Esophagus mucosa (tissue), 1 donor: ENCODE measurements at places on chromosomes 12 and 14.
A peak's percentile ranks its signal among the peaks of the same experiment; 100 is the strongest.

DNA sequence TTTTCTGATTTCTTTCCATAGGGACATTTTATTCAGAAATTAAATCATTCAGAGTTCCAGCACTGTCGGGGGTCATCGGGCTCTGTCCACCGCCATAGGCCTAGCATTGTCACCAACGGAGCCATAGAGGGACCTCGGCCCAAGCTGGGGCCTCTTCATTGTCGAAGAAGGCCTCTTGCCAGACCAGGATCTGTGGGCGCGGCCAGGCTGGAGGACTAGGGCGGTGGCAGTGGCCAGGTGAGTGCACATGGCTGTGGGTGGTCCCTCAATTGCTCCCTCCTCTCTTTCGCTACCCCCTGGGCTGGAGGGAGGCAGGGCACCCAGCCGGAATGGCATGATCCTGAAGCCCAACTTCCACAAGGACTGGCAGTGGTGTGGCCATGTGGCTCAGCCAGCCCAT lies 10.6 kb upstream of the SPSB2 start:
- ATAC-seq = no peak

GRCh38 chr12:121649819-121650353 lies 19.6 kb downstream of the MORN3 start:
- no peak for ATAC-seq

DNA sequence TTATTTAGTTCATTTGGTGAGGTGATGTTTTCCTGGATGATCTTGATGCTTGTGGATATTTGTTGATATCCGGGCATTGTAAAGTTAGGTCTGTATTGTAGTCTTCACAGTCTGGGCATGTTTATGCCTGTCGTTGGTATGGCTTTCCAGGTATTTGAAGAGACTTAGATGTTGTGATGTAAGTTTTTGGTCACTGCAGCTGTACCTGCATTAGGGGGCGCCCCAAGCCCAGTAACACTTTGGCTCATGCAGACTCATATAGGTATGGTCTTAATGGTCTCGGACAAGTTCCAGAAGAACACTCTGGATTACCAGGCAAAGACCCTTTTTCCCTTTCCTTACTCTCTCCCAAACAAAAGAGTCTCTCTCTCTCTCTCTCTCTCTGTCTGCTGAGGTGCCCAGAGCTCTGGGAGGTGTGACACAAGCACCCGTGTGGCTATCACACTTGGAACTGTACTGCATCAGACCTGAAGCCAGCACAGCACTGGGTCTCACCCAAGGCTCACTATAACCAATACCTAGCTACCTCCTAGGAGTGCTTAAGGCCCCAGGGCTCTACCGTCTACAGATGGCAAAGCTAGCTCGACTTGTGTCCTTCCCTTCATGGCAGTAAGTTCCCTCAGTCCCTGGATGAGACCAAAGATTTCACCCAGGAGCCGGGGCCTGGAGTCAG lies 425.8 kb upstream of the ATXN7L3B start:
- no peak for ATAC-seq

- ATAC-seq = no peak
Observed at GRCh38 chr14:85702997-85703396, 173.1 kb downstream of the FLRT2 start.

GRCh38 chr12:127681151-127681754 lies 585.7 kb upstream of the TMEM132C start:
- no peak for ATAC-seq

DNA sequence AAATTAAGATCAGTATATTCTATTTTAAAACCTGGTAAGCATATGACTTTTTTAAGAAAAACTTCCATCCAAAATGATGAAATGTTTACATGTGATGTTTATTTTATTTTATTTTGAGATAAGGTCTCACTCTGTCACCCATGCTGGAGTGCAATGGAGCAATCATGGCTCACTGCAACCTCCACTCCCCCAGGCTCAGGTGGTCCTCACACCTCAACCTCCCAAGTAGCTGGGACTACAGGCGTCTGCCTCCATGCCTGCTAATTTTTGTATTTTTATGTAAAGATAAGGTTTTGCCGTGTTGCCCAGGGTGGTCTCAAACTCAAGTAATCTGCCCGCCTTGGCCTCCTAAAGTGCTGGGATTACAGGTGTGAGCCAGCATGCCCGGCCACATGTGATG lies 141.8 kb downstream of the ZFP36L1 start:
- ATAC-seq = no peak

- no peak for ATAC-seq
Observed at GRCh38 chr12:10503460-10503859, 2.2 kb upstream of the EIF2S3B start.

- ATAC-seq = peak; percentile 13
Observed at GRCh38 chr12:52956987-52957386, 8.1 kb downstream of the KRT18 start.

- no peak for ATAC-seq
Observed at GRCh38 chr12:4091016-4091743, 182.4 kb upstream of the CCND2 start.

DNA sequence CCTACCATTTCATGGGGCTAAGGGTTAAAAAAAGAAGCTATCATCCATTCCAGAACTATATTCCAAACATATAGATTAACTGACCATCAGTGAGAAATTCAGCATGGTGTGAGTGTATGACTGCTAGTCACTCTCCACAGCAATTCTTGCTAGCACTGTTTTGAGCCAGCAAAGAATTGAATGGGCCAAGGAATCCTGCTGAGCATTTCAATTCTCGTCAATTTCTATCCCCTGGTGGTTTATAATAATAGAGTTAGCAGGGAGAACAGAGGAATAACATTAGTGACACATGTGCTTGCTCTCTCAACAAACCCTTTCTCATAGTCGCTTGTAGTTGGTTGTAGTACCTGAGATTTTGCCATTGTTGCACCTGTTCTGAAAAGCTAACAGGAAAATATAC lies 7.2 kb downstream of the MBIP start:
- no peak for ATAC-seq

DNA sequence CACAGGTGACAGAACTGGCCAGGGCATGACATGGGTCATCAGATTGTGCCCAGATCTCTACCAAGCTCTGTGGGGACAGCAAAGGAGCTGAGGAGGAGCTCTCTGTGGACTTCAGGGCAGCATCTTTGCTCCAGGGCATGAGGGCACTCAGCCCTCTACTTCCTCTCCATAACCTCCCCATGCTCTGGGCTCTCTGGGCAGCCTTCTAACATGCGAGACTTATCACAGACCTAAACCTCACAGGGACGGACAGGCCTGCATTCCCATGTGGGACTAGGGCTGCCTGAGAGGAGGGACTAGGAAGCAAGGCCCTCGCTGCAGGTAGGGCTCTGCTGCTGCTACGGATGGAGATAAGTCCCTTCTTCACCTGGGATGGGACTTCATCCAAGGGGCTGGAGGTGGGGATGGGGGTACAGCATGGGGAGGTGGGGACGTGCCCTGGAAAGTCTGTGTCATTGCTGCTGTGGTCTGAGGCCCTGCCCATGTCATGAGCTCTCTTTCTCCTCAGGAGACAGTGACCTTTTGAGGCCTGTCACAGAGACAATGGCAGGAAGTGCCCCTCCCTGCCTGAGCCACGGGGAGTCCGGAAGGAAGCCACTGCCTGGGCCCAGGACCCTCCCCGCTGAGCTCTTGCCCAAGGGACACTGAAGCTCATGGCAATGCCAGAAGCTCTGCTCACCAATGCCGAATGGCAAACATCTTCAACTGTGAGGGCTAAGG lies 44.1 kb downstream of the PITPNM2 start:
- ATAC-seq = peak; percentile 70
